Stimulated activated CD4-positive, alpha-beta T cell treated with anti-CD3 and anti-CD28 coated beads, Interleukin-1b, Interleukin-23, amount 100 ng/mL, for 1 hour (primary cell): ENCODE measurements at places on chromosomes 11 and 22.

GRCh38 chr22:46162285-46162684 is 12.0 kb downstream of the PPARA start:
- no peak for DNase-seq

- DNase-seq: no peak
Measured at GRCh38 chr11:112564228-112564955, 303.7 kb upstream of the PLET1 start.

GRCh38 chr11:66080055-66080817 is 10.2 kb downstream of the PACS1 start:
- DNase-seq: no peak

DNA sequence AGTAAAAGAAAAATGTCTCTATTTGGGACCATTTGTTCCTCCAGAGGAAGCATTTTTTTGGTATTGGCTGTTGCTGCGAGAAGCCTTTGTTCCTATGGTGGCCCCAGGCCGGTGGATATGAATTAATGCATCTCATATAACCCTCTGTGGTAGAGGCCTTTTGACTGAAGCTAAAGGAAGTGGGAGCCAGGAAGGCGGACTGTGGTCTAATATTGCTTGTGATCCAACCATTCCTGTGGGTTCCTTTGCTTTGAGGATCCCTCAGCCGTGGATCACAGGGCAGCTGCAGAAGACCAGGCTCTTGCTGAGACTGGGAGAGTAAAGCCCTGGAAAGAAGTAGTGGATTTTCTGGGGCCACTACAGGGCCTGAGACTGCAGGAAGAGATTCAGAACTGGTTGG is 68.3 kb upstream of the NAV2 start:
- DNase-seq: no peak

GRCh38 chr22:36467042-36467810 is 14.2 kb downstream of the TXN2 start:
- no peak for DNase-seq

DNA sequence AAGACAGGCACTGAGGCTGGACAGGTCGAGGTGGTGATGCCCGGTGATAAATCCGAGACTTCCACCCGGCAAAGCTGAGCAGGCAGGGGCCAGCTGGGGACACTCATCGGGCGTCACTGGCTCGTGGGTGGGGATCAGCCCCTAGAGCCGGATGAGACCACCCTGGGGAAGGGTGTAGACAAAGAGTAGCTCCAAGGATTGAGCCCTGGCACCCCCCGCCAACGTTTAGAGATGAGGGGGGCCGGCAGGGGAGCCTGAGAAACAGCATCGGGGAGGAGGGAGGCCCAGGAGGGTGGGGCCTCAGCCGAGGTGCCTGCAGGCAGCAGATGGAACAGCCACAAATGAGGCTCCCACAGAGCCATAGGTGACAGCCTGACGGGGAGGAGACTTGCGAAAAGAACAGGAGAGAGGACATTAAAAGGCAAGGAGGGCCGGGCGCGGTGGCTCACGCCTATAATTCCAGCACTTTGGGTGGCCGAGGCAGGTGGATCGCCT is 27.4 kb upstream of the CBX7 start:
- DNase-seq: no peak

DNA sequence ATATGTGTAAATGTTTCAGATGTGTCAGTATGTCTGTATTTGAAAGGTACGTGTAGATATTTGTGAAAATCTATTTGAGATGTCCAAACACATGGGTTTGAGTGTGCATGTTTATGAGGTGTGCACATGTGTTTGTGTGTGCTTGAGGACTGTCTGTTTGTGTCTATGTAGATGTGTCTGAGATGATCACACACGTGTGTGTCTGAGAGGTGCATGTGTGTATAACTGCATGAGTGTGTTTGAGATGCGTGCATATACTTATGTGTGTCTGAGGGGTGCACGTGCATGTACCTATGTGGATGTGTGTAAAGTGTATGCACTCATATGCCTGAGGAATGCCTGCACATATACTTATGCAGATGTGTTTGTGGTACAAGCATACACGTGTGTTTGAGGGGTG is 584.4 kb downstream of the BUD13 start:
- no peak for DNase-seq

- DNase-seq: no peak
Measured at GRCh38 chr11:1827095-1827813, 7.5 kb upstream of the SYT8 start.

DNA sequence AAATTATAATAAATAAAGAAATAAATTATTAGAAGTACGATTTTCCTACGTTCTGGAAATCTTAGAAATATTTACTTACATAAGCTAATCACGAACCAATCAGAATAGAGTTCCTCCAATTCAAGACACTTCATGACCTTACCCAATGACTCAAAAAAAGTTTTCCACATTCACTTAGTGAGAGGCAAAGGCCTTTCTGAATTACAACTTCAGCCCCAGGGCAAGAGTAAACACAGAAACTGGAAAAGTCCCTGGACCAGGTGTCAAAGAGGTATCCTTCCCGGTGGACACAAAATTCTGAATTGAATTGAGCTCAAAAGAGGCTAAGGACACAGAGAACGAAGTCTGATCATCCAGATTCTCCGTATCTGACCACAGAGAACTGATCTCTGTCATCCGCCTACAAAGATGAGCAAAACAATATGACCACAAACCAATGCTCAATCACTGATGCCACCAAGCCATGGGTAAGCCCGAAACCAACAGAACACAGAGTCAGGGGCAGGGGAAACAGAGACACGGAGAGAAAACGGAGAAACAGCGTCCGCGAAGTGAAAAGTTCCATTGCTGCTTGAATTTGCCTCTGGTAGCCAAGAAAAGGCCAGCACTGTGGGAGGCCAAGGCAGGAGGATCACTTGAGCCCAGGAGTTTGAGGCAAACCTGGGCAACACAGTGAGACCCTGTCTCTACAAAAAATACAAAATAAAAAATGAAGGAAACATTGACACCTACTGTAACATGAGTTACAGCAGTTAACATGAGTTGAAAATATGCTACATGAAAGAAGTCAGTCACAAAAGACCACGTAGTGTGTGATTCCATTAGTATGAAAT is 6.8 kb downstream of the BID start:
- DNase-seq: no peak

GRCh38 chr22:34975721-34976120 is 90.2 kb upstream of the ISX start:
- DNase-seq: no peak

DNA sequence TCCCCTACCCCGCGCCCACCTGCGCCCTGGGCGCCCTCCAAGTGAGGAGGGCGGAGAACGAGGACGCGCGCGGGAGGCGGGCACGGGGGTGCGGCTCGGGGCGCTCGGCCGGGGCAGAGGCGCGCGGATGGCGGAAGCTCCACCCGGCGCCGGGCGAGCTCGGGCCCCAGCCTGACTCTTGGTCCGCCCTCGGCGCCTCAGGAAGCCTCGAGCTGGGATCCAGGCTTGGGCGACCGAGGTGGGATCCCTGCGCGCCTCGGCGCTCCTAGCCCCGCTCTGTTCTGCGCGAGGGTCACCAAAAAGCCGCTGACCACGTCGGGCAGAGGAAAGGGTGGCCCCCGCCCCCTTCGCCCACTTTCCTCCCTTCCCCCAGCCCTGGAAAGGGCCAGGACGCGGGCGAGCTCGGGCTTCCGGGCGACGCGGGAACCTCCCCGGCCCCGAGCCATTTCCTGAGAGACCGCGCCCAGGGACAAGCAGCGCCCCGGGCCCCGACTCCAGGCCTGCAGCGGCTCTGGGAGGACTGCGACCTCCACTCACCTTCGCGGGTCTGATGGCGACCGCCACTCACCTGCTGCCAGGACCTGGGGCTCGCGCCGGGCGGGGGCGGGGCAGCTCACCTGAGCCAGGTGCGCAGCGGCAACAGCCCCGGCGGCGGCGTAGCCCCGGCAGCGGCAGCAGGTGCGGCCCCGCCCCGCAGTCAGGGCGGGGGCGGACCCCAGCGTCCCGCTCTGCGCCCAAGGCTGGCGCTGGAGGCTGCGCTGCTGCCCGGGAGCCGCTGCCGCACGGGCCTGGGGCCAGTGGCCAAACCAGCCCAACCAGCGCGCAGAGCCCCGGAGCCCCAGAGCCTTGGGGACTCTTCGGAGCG is 2.2 kb upstream of the SIGIRR start:
- no peak for DNase-seq

DNA sequence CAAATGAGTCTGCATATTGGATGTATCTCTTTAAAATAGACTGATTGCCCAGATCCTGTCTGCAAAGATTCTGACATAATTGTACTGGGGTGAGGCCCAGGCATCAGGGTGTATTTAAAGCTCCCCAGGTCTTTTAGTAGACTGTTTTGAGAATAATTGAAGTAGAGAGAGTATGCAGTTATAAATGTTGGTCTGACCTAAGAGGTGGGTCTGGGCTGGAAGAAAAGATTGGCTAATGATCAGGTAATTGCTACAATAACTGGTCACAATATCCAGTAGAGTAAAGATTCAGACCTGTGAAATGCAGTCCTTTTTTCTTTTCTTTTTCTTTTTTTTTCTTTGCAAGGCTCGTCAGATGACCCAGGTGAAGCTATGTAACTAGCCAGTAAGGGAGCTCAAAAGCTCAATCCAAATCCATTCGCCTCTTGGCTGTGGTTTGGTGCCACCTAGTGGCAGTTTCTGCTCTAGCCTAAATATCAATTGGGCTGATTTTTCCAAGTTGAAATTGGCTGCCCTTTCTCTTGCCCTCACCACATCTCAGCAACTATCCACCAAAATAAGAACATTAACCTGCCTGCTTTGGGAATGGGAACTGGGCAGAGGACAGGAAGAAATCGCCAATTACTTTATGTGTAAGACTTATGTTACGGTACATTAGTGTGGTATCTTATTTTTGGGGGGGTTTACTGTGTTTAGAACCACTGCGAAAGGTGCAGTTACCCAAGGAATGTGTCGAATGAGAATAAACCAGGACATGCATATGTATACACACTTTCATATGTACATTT is 45.9 kb downstream of the ZNF143 start:
- DNase-seq: peak; percentile 50

- no peak for DNase-seq
Measured at GRCh38 chr11:101945448-101945847, 29.1 kb upstream of the ANGPTL5 start.

DNA sequence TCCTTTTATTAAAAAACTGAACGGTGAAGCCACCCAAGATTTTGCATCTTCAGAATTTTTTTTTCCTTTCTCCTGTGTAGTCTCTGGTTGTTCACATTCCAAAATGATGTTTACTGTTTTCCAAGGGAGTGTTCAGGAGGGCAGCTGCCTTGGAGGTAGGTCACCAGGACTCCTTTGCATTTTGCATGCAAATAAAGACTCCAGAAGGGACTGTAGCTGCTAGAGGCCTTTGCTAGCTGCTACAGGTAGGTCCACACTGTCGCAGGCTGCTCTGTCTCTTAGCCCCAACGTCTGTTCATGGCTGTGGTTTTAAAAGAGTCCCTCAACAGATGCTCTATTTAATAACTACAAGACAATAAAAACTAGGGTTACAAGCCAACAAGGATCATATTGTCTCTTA is 11.4 kb downstream of the CTSC start:
- no peak for DNase-seq

- peak; percentile 35 for DNase-seq
Measured at GRCh38 chr11:65225279-65226102, 36.3 kb upstream of the POLA2 start.

DNA sequence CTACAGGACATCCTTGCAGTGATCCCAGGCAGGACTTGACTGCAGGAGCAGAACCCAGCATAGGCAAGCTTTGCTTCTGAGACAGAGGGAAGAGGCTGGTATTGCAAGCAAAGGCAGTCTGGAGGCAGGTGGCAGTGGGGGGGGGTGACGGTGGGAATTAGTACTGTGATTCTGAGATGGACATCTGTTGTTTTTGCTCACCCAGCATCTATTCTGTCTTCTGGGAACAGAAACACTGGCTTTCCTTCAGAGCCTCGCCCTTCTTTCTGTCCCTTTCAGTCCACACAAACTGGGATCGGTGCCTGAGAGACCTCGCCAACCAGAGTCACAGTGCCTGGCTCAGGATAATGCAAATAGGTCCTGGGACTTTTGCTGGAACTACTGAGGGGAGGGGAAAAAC is 31.2 kb upstream of the RASL10A start:
- DNase-seq: no peak

DNA sequence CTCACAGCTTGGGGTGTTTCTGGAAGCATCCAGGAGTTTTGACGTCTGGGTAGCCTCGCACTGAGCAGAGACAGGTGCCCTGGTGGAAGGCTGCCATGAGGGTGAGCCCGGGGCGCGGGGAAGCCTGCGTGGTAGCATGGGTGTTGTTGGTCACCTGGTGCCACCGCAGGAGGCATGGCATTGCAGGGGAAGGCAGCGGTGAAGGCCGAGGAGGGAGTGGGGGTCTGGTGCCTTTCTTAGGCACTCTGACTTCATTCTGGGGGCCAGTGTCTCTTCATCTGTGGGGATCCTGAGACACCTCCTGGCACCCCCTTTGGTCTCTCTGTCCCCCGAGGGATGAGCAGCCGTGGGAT is 271.2 kb downstream of the TBC1D22A start:
- DNase-seq: no peak

GRCh38 chr11:34356130-34356529 is 1.7 kb downstream of the ABTB2 start:
- DNase-seq: no peak

- DNase-seq: no peak
Measured at GRCh38 chr22:19905347-19906276, 36.0 kb upstream of the COMT start.

- no peak for DNase-seq
Measured at GRCh38 chr11:125218336-125218735, 53.8 kb downstream of the PKNOX2 start.

GRCh38 chr11:116180806-116181600 is 591.8 kb downstream of the BUD13 start:
- DNase-seq: no peak

DNA sequence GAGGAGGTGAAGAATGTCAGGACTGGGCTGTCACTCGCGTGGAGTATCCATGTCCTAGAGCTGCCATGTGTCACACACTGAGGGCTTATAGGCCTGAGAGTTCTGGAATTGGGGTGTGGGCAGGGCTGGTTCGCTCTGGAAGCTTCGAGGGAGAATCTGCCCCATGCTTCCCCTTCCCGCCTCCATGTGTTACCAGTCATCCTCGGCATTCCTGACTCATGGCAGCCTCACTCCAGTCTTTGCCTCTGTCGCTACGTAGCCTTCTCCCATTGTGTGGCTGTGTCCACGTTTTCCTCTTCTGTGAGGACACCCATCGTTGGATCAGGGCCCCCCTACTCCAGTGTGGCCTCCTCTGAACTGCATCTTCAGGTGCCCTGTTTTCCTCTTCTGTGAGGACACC is 301.2 kb downstream of the TBC1D22A start:
- DNase-seq: no peak

GRCh38 chr11:88354912-88355311 is 17.4 kb upstream of the CTSC start:
- no peak for DNase-seq

- no peak for DNase-seq
Measured at GRCh38 chr11:68211546-68211945, 1.6 kb downstream of the KMT5B start.

DNA sequence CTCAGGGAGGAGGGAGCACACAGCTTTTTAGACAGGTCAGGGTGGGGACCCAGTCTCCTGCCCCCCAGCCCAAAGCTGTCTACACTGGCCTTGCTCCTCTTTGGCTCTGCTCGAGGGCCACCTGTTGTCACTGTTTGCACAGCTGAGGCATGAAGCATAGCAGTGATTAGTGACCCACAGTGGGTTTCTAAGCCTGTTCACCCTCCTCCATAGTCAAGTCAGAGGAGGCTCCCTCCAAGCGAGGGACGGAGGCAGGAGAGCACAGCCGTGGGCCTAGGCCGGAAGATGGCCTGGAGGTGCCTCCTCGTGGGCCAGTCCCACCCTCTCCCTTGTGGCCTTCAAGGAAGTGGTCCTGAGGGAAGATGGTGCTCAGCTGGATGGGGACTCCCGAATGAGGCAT is 241.1 kb downstream of the GRIK4 start:
- DNase-seq: no peak

GRCh38 chr22:31210556-31211421 is 1.3 kb upstream of the LIMK2 start:
- DNase-seq: no peak

GRCh38 chr11:76362716-76363115 is 18.2 kb downstream of the THAP12 start:
- no peak for DNase-seq
